ENCODE measurements at places on chromosomes 7 and 10.

DNA sequence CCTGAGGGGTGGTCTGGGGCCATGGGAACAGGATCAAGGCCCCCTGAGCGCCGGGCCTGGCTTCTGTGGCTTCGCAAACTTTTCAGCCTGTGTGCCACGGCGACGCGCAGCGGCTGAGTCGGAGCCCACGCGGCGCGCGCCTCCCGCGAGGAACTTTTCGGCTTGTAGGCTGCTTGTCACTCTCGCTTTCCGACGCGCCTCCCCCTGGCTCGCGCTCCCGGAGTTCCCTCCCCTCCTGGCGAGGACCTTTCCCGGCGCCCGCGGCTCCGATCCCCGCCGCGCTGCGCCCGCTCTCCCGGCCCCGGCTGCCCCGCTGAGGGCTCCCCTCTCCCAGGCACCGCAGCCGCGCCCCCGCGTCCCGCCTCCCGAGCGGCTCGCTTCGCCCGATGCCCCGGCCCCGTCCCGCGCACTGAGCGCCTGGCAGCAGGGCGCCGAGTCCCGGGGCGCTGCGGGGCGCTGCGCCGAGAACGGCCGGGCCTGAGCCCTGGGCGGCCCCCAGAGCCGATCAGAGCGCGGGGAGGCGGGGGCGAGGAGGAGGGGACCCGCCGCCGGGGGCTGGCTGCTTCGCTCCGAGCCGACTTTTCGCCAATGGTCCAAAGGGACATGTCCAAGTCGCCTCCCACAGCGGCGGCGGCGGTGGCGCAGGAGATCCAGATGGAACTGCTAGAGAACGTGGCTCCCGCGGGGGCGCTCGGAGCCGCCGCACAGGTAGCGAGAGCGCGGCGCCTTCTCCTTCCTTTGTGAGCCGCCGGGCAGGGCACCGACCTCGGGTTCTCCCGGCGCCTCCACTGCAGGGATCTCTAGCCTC is at the start of gene CACNB2:
Gene CACNB2 (plus strand): TSS at position 276 of the 808 bp plus-strand sequence.
- DNase-seq = no peak

GRCh38 chr10:62727934-62728333 is 76.6 kb upstream of the ADO start:
- DNase-seq = peak; percentile 69

DNA sequence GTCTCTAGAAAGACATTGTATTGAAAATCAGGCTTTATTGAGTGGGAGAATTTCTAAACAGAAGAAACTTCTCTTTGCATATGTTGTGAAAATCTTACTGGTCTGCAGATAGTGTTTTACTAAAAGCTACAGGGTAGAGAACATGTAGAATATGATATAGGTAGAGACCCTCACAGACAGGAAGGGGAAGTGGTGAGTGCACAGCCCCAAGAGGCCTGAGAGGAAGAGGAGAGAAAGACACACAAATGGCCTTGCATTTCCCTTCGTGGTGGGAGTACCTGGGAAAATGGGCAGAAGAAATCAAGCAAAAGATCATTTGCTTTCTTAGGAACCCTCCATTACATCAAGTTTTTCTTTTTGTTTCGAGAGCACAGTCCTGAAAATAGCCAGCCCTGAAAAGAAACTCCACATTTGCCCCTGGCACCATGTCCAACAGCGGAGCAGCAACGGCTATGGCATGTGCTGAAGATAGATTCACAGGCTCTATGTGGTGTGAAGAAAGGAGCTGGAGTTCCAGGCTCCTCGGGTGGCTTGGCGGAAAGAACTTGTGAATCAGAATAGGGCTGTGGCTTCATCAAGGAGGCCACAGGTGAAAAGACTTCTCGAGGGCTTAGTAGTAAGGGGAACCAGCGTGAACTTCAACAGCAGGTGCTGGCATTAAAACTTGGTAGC is 143.5 kb downstream of the CALCR start:
- no peak for DNase-seq

GRCh38 chr10:58264780-58265179 is 2.9 kb downstream of the IPMK start:
- DNase-seq = no peak

DNA sequence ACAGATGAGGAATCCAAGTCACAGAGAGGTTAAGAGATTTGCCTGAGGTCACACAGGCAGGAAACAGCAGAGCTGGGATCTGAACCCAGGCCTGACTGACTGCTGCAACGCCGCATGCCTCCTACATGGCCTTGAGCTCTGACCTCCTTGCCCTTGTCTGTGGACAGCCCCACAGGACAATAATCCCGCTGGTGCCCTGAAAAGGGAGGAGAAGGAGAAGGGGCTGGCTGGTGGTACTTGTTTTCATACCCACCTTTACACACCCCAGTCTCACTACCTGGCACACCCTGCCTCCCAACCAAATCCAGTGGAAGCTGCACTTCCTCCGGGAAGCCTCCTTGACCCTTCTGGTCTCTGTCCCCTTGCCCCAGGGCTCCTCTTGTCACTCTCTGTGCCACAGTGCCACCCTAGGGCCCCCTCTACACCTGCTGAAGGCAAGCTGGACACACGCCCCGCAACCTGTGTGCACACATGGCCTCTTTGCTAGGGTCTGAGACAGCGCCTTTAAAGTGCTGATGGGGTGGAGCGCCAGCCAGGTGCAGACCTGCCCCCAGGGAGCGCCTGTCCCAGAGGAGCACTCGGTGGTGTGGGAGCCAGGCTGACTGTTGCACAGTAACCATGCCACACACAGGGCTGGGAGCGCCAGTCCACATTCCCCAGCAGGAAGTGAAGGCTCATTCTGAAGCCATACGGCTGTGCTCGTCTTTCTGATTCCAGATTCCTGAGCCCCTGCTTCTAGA is 38.6 kb downstream of the ZCCHC24 start:
- DNase-seq = no peak

DNA sequence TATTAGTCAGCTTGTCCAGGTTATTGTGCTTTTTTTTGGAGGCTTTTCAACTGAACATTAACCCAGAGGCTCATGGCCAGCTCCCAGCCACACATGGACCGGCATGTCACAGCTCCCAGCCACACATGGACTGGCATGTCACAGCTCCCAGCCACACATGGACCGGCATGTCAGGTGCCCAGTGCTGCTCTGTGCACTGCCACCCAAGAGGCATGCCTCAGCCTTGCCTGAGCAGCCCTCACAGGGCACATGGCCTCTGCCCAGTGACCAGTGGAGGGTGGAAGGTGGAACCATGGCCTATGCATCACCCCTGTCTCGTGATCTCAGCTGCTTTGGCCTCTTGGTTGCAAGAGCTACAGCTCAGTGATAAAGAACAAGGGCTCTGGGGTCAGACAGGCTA is 119.8 kb downstream of the OAT start:
- no peak for DNase-seq

GRCh38 chr10:107814865-107815487 is 650.5 kb upstream of the SORCS1 start:
- peak; percentile 24 for DNase-seq

DNA sequence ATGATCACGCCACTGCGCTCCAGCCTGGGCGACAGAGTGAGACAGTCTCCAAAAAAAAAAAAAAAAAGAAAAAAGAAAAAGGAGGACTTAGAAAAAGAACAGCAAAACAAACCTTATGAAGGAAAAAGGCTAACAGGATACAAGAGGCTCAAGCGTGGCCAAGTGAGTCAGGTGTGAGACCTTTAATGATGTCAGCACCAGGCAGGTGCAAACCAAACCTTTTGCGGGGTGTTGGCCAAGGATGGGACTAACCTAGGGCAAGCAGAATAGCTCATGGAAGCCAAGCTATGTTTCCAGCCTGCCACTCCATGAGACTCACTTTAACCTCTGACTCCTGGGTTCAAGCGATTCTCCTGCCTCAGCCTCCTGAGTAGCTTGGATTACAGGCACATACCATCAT is 11.3 kb upstream of the GNA12 start:
- DNase-seq = no peak

- DNase-seq = no peak
Measured at GRCh38 chr7:7918736-7919448, 49.7 kb upstream of the GLCCI1 start.

- no peak for DNase-seq
Measured at GRCh38 chr7:71770269-71770907, 638.4 kb downstream of the GALNT17 start.

DNA sequence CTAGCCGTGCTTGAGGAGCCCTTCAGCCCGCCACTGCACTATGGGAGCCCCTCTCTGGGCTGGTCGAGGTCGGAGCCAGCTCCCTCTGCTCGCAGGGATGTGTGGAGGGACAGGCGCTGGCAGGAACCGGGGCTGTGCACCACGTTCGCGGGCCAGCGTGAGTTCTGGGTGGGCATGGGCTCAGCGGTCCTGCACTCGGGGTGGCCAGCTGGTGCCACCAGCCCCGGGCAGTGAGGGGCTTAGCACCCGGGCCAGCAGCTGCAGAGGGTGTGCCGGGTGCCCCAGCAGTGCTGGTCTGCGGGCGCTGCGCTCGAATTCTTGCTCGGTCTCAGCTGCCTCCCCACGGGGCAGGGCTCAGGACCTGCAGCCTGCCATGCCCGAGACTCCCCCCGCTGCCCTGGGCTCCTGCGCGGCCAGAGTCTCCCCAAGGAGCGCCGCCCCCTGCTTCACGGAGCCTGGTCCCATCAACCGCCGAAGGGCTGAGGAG is 90.8 kb upstream of the NRG3 start:
- DNase-seq = no peak

- peak; percentile 90 for DNase-seq
Measured at GRCh38 chr10:132570771-132571649, 33.4 kb downstream of the INPP5A start.

GRCh38 chr10:109126016-109126415 is 797.3 kb downstream of the XPNPEP1 start:
- DNase-seq = no peak

Measured in CD14-positive monocyte (primary cell).